ENCODE measurements at places on chromosomes 1 and 21.

- DNase-seq: no peak
Observed at GRCh38 chr1:84510165-84510564, 3.8 kb upstream of the GNG5 start.

DNA sequence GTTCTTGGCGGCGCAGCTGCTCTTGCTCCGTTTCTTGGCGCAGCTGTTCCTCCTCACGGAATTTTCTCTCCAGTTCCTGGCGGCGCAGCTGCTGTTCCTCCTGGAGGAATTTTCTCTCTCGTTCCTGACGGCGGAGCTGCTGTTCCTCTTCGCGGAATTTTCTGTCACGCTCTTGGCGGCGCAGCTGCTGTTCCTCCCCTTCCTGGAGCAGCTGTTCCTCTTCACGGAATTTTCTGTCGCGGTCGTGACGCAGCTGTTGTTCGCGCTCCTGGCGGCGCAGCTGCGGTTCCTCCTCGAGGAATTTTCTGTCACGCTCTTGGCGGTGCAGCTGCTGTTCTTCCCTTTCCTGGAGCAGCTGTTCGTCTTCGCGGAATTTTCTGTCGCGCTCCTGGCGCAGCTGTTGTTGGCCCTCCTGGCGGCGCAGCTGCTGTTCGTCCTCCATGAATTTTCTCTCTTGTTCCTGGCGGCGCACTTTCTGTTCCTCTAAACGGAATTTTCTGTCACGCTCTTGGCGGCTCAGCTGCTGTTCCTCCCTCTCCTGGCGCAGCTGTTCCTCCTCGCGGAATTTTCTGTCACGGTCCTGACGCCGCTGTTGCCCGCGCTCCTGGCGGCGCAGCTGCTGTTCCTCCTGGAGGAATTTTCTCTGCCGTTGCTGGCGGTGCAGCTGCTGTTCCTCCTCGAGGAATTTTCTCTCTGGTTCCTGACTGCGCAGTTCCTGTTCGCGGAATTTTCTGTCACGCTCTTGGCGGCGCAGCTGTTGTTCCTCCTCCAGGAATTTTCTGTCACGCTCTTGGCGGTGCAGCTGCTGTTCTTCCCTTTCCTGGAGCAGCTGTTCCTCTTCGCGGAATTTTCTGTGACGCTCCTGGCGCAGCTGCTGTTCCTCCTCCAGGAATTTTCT is 7.0 kb downstream of the TCHH start:
- no peak for DNase-seq

- no peak for DNase-seq
Observed at GRCh38 chr1:154478639-154479038, 23.4 kb upstream of the TDRD10 start.

- DNase-seq: no peak
Observed at GRCh38 chr1:22318279-22318981, 133.2 kb upstream of the ZBTB40 start.

DNA sequence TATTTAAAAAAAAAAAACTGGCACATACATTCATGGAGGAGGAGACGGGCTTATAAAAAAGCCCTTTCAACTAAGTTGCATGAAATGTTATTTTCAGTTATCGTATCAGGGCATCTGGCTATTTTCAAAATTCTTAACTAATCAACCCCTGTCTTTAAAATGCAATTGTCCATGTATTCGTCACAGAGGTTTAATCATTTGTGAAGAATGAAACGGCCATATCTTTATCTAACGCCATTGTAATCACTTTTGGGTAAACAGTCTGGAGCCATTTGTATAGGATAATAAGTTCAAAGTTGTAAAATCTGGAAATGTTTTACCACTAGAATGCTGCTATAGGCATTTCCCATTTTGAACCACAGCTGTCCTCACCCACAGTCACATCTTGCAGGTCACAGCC is 30.4 kb downstream of the SLC30A10 start:
- DNase-seq: no peak

DNA sequence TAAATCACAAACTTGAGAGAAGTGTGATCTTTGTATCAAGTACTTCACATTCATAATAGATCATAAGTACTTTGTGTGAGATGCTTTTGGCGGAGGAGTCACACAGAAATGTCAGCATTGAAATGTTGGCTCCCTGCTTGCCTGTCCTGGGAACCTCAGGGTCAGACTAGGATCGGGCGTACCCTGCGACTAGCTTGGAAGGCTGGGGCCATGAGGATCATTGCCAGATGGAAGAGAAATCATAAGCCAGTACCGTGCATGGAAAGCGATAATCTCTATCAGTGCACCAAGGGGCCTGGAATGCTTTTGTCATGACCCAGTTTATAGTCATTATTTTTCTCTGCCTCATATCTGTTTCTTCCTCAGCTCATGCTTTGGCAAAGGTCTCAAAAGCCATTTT is 35.5 kb downstream of the MTR start:
- DNase-seq: no peak

GRCh38 chr1:41241749-41242341 is at the start of gene SCMH1:
Gene SCMH1 (minus strand): TSS chr1:41242306. CDS start chr1:41186133, 56,173 bp downstream.
- DNase-seq: no peak

GRCh38 chr1:108813326-108813725 is 43.6 kb downstream of the AKNAD1 start:
- DNase-seq: no peak

DNA sequence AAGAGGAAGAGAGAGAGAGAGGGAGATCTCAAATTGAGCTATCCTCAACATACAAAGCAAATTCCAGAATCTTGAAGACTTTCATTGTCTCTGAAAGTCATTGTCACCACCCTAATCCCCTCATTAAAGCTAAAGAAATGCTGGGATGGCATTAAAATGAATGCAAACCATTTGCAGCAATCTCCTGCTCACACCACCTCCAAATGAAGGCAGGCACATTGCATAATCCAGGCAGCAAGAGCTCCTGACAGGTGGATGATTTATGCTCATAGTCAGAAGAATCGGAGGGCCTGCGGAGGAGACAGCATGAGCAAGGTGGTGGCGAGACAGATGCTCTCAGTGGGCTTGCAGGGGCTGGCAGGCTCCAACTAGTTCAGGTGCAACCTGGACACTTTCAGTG is 90.2 kb downstream of the ESRRG start:
- no peak for DNase-seq

DNA sequence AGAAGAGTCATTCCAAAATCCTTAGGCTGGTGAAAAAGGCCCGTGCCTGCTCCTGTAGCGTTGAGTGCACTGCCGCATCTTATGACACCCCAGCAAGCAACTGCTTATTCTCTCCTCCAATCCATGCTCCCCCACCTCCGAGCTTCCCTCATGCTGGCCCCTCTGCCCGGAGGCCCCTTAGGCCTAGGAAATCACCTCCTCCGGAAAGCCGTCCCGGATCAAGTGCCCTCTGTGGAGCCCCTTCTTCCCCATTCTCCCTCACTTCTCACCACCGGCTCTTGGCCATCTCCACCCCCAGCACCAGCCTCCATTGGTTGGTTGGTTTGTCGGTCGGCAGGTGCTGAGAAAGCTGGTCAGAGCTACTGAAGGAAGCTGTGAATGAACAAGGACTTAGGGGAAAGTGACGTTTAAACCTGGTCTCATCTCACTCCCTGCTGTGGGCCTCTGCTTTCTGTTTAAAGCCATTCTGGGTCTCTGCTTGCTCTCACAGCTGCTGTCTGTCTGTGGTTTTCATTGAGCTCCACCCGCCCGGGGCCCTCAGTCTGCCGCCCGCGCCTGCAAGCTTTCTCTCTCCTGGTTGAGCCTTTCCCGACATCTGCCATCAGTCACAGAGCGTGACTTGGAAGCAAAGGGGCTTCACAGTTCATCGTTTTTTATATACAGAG is 122.2 kb downstream of the KCNN3 start:
- DNase-seq: no peak

- no peak for DNase-seq
Observed at GRCh38 chr1:15346346-15347030, 63.2 kb upstream of the EFHD2 start.

- no peak for DNase-seq
Observed at GRCh38 chr21:37842163-37842919, 73.9 kb downstream of the KCNJ6 start.

DNA sequence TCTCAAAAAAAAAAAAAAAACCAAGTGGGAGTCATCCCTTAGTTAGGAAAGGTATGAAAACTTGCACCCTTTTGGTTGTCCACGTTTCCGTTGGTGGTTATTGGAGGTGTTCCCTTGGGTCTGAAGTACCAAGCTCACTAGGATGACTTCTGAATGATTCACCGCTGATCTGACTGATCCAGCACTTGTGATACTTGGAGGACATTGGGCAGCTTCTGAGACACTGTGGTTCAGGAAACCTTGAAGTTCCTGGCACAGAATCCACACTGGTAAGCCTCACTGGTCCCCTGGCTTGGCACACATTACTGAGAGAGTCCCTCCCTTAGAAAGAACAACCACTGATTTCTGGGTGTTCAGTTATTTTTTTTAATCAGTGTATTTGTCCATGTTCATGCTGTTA is 91.9 kb downstream of the RYR2 start:
- no peak for DNase-seq

DNA sequence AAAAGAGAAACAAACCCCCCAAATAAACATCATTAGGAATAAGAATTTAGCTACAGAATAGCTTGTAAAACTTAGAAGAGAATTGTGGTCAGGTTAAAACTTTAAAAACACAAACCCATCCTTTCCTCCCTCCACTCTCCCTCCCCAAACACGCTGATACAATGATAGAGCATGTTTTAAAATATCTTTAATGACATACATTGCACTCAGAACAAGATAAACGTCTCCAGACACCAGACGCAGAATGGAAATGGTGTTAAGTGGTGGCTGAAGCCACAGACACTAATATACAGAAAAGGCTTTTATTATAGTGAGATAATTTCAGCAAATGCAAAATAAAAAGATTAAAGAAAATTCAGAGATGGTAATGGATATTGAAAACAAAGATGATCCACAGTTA is 58.9 kb upstream of the SAMD13 start:
- no peak for DNase-seq

DNA sequence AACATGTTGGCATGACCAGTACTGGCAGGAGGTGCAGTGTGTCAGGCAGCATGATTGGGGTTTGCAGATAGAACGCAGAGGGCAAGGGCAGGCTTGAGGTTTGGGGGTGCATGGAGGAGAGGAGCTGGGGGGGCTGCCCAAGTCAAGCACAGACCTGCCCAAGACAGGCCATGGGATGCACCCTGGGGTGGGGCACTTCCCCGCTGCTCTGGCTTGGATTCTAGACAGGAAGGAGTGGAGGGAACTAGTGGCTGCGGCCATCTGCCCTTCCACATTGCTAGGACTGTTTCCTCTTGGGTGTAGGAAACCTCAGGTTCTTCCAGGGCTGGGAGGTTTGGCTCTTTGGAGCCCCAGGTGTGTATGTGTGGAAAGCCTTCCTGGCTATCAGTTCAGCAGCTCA is 3.0 kb downstream of the PDXK start:
- no peak for DNase-seq

DNA sequence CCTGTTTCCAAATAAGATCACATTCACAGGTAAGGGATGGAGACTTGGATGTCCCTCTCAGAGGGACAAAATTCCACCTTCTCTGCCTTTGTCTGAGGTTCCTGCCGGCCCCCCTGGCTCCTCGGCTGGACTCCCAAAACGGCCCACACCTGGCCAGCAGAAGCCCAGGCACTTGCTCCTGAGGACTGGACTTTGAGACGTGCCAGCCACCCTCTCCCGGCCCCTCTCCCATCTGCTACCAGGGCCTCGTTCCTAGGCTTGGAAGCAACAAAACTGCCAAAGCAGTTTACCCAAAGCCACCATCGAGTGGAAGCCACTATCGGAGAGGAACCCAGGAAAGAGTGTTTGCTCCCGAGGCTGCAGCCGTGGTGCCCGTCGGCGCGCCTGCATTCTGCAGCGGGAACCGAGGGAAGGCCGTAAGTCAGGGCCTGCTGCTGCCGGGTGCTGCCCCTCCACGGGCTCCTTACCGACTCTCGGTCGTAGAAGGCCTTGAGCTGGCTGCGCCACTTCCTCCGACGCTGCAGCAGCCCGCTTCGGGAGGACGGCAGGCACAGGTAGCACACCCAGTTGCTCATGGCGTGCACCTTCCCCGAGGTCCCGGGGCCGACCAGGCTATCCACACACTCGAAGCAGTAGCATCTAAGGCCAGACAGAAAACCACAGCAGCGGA is 3.5 kb downstream of the DNMT3L start:
- no peak for DNase-seq

GRCh38 chr1:16286122-16286521 is 49.1 kb upstream of the CPLANE2 start:
- no peak for DNase-seq

GRCh38 chr1:30048905-30049304 is 674.5 kb downstream of the MATN1 start:
- no peak for DNase-seq

DNA sequence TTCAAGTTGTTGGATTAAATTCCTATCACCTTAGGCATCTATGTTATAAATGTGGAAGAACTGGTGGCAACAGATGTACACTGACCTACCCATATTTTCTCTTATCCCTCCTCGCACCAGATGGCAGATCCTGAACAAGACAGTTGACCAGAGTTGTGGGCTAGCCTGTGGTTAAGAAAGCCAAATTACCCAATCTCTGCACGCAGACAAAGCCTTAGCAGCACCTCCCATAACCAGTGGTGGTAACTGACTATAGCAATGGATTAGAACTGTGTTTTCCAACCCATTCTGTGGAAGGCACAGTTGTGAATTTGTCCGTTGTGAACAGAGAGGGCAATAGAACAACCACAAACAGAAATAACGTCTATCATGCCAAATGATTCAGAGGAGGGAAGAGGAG is 20.6 kb downstream of the ABCB10 start:
- DNase-seq: no peak

GRCh38 chr1:219066631-219067349 is 106.9 kb upstream of the LYPLAL1 start:
- DNase-seq: no peak

DNA sequence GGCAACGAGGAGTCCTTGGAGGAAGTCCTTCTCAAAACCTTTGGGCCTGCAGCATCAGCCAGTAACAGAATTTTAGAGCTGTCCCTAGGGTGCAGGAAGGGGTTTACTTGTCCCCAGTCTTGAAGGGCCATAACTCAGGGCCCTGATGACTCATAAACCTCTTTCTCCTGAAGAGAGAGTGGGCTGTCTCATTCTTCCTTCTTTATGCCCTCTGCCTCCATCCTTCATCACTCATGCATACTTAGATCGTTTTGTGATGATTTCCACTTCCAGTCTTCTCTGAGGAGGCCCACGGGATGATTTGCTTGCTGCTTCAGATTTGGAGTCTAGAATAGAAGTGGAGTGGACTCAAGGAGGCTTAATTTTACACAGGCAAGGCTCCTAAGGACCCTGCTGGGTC is 60.2 kb downstream of the NDUFS5 start:
- no peak for DNase-seq

DNA sequence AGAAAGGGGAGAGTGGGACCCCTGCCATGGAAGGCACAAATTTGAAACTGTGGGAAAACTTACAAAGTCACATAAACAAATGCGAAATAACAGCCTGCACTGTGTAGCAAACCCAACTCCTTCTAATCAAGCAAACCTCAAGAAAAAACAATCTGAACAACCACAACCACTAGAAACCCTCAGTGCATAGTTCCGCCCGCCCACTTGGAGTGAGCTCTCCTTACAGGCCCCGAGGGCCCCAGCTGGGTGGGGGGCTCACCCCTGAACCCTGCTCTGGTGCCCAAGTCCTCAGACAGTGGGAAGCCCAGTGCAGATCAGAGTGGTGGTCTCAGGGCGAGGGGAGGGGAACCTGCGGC is 931 bp upstream of the MXRA8 start:
- DNase-seq: no peak

- DNase-seq: no peak
Observed at GRCh38 chr1:206415942-206416341, 54.3 kb upstream of the IKBKE start.

Measured in cardiac septum (tissue), 1 donor.